ENCODE measurements at places on chromosomes 2 and 18. TPM values are rescaled to one million over a fixed set of nuclear protein-coding genes. Genes with fewer than 3 reads are reported as not detected.

- peaks cover 15% of the 10 kb centered on the region for H3K27me3 ChIP-seq
- no peak overlapping the region for H3K27ac ChIP-seq
- no peaks in the 10 kb centered on the region for H3K36me3 ChIP-seq
These were observed 138.4 kb upstream of the COPS8 start for GRCh38 chr2:236947294-236947693.

DNA sequence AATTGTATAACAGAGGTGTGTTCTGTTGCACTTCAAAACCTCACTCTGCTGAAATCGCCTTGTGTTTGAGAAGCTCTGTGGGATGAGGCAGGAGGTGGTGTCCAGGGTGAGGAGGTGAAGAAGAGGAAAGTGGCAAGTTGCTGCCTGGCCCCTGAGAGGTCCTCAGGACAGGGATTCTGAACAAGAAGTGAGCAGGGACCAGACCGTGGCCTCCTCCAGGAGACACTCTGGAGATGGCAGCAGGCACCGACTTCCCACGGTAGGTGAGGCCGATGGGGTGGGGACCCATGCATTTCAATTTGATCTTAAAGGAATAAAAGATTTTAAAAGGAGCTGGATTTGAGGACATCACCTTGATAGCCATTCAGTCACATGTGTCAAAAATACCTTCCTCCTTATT is 37.5 kb upstream of the LAMA1 start:
- no peaks in the 10 kb centered on the region for H3K36me3 ChIP-seq
- H3K27ac ChIP-seq, result no peak overlapping the region
- no peak for DNase-seq
- H3K27me3 ChIP-seq, result no peaks in the 10 kb centered on the region
- peaks cover 9% of the 10 kb centered on the region for H3K4me1 ChIP-seq
- no peak overlapping the region for H3K4me3 ChIP-seq

GRCh38 chr2:9844036-9844483 is 786 bp downstream of the TAF1B start:
- peaks cover 50% of the 10 kb centered on the region for H3K4me1 ChIP-seq
- H3K36me3 ChIP-seq, result peaks cover 4% of the 10 kb centered on the region
- peak; percentile 58 for DNase-seq
- peak overlapping the region; percentile 92 for H3K27ac ChIP-seq

KLHL30 gene
- total RNA-seq, result not detected

IL1RN gene
- total RNA-seq, result not detected

KCNG2 gene
- not detected for total RNA-seq

IL36B gene
- total RNA-seq, result not detected

SLC5A7 gene
- not detected for total RNA-seq
